ENCODE measurements at places on chromosomes 6 and 20. TPM values are rescaled to one million over a fixed set of nuclear protein-coding genes. Genes with fewer than 3 reads are reported as not detected.

DNA sequence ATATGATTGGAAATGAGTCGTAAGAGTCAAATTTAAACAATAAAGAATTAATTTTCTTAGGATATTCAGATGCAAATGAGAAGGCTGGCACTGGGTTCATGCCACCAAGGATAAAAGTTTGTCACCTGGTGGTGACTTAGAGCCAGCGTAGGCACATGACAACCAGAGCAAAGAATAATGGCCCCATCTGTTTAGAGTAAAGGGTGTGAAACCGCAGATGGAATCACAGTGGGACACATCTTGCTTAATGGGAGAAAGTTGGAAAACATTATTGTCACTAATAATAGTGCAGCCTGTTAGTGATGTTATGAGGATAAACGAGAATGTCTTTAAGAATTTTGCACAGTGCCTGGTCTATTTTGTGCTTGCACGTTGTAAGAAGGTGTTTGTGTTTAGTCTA is 727.8 kb downstream of the QKI start:
- no peaks in the 10 kb centered on the region for H3K4me1 ChIP-seq
- no peak for DNase-seq
- no peak overlapping the region for H3K27ac ChIP-seq
- H3K4me3 ChIP-seq = no peak overlapping the region

DNA sequence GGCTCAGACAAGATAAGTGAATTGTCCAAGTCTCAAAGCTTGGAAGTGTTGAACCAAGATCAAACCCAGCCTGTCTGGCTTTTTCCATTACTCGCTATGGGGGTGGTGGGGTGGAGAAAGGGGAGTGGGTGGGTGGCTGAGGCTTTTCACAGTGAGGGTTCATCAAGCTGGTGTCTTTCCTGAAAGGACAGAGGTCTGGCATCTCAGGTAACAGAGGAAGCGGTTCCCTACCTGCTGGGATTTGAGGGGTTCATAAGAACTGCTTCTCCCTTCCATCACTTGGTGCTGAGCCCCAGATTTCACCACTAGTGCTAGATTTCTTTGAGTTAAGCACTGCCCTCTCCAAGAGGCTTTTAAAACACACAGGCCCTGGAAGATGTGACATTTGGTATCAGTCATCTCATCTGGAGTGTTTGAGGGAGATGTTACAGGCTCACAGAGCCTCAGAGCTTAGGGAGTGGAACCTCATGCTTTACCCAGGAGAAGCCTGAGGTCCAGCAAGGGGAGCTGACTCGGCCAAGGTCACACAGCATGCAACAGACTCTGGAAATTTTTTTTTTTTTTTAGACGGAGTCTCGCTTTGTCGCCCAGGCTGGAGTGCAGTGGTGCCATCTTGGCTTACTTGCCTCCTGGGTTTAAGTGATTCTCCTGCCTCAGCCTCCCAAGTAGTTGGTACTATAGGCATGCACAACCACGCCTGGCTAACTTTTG is 6.0 kb upstream of the VEGFA start:
- peaks cover 1% of the 10 kb centered on the region for H3K27me3 ChIP-seq
- peaks cover 8% of the 10 kb centered on the region for H3K4me1 ChIP-seq
- H3K27ac ChIP-seq = no peak overlapping the region
- H3K4me3 ChIP-seq = no peak overlapping the region
- DNase-seq = no peak

DNA sequence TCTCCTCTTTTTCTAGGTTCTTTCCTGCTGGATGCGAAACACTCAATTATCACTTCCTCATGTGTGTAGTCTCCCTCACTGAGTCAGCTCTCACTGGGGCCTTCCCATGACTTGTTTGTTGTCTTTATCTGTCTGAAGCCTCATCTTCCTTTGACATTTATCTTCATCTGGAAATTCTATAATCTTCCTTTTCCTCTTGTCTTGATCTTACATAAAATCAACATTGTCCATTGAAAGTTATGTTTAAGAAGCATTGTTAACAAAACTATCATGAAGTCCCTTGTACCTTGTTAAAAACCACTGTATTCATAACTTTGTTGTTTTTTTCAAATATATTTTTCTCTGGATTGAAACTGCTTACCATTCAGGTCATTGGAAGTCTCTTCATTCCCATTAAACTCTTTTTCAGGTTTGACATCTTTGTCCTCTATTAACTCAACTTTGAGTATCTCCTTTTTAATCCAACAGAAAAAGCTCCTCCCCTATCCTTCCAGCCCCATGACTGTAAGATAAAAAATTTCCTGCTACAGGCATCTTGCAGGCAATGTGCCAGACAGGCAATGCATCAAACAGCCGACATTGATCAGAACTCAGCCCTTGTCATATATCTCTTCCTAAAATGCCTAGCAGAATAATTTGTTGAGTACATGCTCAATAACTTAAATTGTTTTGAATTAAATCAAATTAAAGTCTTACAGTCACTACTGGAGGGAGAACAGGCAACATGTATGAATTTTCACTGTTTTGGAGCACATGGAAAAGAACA is 34.8 kb downstream of the MYLIP start:
- H3K4me1 ChIP-seq = no peaks in the 10 kb centered on the region
- no peak overlapping the region for H3K4me3 ChIP-seq
- DNase-seq = peak; percentile 27
- no peaks in the 10 kb centered on the region for H3K27me3 ChIP-seq
- no peaks in the 10 kb centered on the region for H3K36me3 ChIP-seq
- H3K27ac ChIP-seq = no peak overlapping the region

Gene WFDC10B
- not detected for total RNA-seq

Gene ADGRF1
- total RNA-seq = not detected

GRCh38 chr20:56411759-56412472 is at the start of gene CASS4:
Gene CASS4, plus strand, starts transcription at chr20:56412260. Its CDS starts 199 bp downstream, at chr20:56412459.
- DNase-seq = peak; percentile 93
- no peaks in the 10 kb centered on the region for H3K27me3 ChIP-seq
- peaks cover 11% of the 10 kb centered on the region for H3K4me1 ChIP-seq
- H3K36me3 ChIP-seq = peaks cover 5% of the 10 kb centered on the region

DNA sequence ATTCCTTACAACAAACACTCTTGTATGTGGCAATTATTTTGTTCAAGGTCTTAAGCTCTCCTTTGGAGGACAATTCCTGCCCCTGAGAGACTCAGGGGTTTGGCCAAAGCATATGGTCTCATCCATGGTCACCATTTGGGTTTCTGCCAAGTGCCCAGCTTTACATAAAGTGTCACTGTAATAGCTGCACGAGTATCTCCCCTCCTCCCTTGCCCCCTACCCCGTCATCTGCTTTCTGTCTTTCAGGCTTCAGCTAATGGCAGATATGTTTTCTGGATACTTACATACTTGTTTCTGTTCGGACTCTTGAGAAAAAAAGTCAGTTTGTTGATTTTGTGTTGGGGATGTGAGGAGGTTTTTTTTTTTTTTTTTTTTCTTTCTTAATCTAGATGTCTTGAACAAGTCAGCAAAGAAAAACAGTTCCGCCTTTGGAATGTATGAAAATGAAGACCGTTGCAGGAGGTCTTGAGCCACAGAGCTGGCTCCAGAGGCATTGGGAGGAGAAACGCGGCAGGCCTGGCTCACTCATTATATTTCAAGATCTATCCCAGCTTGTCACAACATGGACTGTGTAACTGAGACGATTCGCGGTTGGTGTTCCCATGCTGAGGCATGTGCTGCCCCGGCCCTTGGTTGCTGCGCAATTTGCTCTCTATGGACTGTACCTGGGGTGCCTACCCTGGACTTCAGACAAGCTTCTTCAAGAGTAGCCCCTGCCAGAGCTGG is 32.6 kb upstream of the STX16 start:
- peaks cover 2% of the 10 kb centered on the region for H3K4me1 ChIP-seq
- DNase-seq = peak; percentile 86
- H3K27ac ChIP-seq = no peak overlapping the region
- no peaks in the 10 kb centered on the region for H3K36me3 ChIP-seq
- no peaks in the 10 kb centered on the region for H3K27me3 ChIP-seq

DNA sequence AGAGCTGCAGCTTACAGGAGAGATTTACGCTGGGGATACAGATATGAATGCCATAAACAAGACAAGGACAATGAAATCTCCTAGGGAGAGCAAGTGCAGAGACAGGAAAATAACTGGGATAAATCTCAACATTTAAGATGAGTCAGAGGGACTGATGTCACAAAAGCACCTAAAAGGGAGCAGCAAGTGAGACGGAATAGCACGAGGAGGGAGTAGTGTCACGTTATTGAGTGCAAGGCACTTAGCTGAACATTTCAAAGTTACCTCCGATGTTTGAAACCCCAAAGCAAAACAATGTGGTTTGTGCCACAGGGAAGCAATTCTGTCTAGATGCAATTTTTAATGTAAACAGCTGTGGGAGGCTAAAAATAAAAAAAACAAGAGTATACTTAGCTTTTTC is 1131.7 kb upstream of the EYS start:
- H3K4me1 ChIP-seq = no peaks in the 10 kb centered on the region
- no peaks in the 10 kb centered on the region for H3K36me3 ChIP-seq
- H3K4me3 ChIP-seq = no peak overlapping the region

GRCh38 chr6:77205936-77206335 is 257.4 kb downstream of the HTR1B start:
- H3K27me3 ChIP-seq = no peaks in the 10 kb centered on the region
- DNase-seq = no peak
- H3K36me3 ChIP-seq = no peaks in the 10 kb centered on the region
- no peaks in the 10 kb centered on the region for H3K4me1 ChIP-seq
- no peak overlapping the region for H3K27ac ChIP-seq

DNA sequence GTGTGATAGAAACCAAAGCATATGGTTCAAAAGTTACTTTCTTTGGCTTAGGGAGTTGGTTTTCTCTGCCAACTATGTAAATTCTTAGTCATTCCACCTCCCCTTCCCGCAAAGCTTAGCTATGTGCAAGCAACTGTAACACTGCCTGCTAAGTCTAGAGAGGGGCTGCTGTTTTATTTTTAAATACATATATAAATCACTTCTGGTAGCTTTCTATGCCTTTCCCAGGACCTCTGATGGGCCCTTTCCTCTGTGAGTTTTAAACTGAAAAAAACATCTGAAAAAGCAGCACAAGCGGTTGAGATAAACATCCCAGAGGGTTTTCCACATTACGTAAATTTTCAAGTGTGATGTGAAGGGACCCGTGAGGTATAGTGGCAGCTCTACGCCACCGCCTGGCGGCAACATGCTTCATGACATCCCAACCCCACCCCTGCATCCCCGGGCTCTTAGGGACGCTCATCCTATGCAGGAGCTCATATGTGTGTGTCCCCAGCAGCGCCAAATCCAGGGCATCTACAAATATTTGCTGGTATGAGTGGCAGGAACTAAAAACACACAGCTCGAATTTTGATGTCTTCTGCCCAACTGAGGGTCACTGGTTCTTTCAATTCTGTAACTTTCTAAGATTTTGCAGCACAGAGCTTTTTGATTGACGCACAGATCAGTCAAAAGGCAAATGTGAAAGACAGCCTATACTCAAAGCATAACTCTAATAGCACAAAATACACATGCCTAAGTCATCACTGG is 12.7 kb downstream of the SAYSD1 start:
- no peaks in the 10 kb centered on the region for H3K27me3 ChIP-seq
- no peaks in the 10 kb centered on the region for H3K36me3 ChIP-seq
- H3K4me1 ChIP-seq = peaks cover 4% of the 10 kb centered on the region
- DNase-seq = peak; percentile 74
- H3K4me3 ChIP-seq = no peak overlapping the region
- H3K27ac ChIP-seq = no peak overlapping the region

- no peaks in the 10 kb centered on the region for H3K36me3 ChIP-seq
- no peak overlapping the region for H3K4me3 ChIP-seq
- no peak for DNase-seq
- no peaks in the 10 kb centered on the region for H3K27me3 ChIP-seq
Measured at GRCh38 chr6:87654122-87654521, 47.9 kb downstream of the AKIRIN2 start.

Gene KCNQ2
- not detected for total RNA-seq

DNA sequence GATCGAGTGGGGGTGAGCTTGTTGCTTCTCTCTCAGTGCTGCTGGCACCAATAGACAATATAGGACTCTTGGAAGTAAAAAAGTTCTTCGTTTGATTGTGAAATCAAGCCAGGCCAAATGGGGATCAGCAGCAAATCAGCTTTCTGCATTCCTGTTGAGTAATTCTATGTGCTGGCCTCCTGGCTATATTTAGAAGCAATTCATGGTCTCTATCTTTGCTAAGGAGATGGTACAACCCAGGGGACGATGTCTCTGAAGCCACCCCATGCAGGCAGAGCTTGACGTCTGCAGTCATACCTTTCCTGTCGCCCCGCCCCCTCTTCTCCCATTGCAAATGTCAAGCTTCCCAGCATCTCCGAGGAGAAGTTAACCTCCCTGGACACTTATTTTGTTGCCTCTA is 199.1 kb downstream of the SCP2D1 start:
- H3K36me3 ChIP-seq = no peaks in the 10 kb centered on the region
- DNase-seq = no peak
- H3K27me3 ChIP-seq = no peaks in the 10 kb centered on the region
- no peaks in the 10 kb centered on the region for H3K4me1 ChIP-seq

- H3K27ac ChIP-seq = no peak overlapping the region
- H3K4me3 ChIP-seq = no peak overlapping the region
- no peaks in the 10 kb centered on the region for H3K4me1 ChIP-seq
- DNase-seq = no peak
- H3K36me3 ChIP-seq = no peaks in the 10 kb centered on the region
Measured at GRCh38 chr6:67863346-67863745, 771.7 kb upstream of the ADGRB3 start.

GRCh38 chr6:137949686-137950390 is 82.8 kb downstream of the TNFAIP3 start:
- H3K27me3 ChIP-seq = no peaks in the 10 kb centered on the region
- H3K4me3 ChIP-seq = no peak overlapping the region
- H3K4me1 ChIP-seq = no peaks in the 10 kb centered on the region
- no peaks in the 10 kb centered on the region for H3K36me3 ChIP-seq

GRCh38 chr20:11083841-11084240 is 410.0 kb upstream of the JAG1 start:
- no peaks in the 10 kb centered on the region for H3K36me3 ChIP-seq
- no peak overlapping the region for H3K4me3 ChIP-seq
- no peaks in the 10 kb centered on the region for H3K27me3 ChIP-seq
- no peak overlapping the region for H3K27ac ChIP-seq
- H3K4me1 ChIP-seq = no peaks in the 10 kb centered on the region

Gene SIRPD
- not detected for total RNA-seq

Gene OVOL2
- total RNA-seq = not detected

- no peak for DNase-seq
- no peaks in the 10 kb centered on the region for H3K4me1 ChIP-seq
- peaks cover 6% of the 10 kb centered on the region for H3K36me3 ChIP-seq
- no peak overlapping the region for H3K27ac ChIP-seq
Measured at GRCh38 chr6:157880534-157880933, 57.5 kb downstream of the SNX9 start.

- no peak for DNase-seq
- H3K4me3 ChIP-seq = no peak overlapping the region
- peaks cover 6% of the 10 kb centered on the region for H3K4me1 ChIP-seq
- no peaks in the 10 kb centered on the region for H3K36me3 ChIP-seq
- H3K27ac ChIP-seq = no peak overlapping the region
Measured at GRCh38 chr20:23255106-23255505, 95.5 kb upstream of the NXT1 start.

Gene OR2H1
- total RNA-seq = not detected

DNA sequence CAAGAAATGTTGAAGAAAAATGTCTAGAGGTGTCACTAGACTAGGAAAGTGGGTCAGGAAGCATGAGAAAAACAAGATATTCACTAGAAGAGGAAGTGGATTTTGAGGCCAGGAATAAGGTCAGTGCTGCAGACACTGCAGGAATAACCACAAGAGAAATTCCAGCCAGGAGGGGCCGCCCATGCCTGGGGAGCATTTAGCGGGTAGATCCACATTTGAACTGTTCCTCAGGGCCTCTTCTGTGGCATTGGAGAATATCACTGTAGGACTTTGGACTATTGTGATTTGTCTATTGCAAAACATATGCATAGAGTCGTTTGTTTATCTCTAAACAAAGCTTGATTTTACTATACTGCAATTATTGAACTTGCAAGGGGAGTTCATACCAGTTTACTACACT is 49.6 kb upstream of the CCDC28A start:
- peak; percentile 63 for DNase-seq
- H3K4me1 ChIP-seq = no peaks in the 10 kb centered on the region

Gene HLA-DPB1
- 5.4 TPM for total RNA-seq
